ENCODE measurements at places on chromosomes 4 and X.
A peak's percentile ranks its signal among the peaks of the same experiment; 100 is the strongest.

- DNase-seq, result no peak
These were observed 960 bp downstream of the TRPC3 start for GRCh38 chr4:121950680-121951520.

- no peak for DNase-seq
These were observed 21.1 kb upstream of the RHOXF1 start for GRCh38 chrX:120136840-120137239.

DNA sequence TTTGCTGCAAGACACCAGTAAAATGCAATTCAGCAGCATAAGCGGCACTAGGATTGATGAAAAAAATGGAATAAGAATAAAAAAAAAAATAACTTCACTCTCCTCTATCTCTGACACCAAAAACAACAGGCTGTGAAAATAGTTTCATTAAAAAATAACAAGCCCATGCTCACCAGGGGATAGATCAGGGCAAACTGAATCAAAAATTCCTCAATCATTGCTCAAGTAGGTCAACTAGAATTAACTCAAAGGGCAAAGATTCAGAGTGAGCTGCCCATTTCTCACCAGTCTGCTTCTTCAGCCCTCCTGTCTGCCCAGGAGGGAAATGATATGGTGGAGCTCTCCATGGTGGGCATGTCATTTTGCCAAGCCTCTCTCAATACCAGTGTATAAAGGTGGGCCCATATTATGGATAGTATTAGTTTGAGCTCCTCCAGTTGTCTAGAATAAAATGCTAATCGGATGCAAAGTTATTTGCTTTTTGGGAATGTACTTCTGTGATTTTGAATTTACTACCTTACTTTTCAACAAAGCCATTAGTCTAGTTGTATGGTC lies 153.9 kb downstream of the UNC5C start:
- DNase-seq, result no peak

DNA sequence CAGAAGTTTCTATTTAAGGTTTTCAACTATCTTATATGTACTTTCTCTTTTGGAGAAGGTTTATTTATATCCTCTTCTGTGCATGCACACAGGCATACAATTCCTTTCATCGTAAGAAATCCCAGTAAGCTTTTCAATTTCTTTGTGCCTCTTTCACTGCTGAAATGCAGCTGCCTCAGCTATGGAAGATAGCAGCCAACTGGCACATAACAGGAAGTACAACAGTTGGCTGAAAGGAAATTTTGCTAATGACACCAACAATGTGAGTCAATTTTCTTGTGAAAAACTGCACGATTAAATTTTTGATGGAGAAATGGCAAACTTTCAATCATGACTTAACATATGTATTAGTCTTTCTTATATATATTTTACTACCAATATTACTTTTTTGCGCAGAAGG lies 74.5 kb upstream of the PAQR3 start:
- no peak for DNase-seq

GRCh38 chr4:110394871-110395270 lies 81.1 kb upstream of the ENPEP start:
- no peak for DNase-seq

GRCh38 chr4:94409962-94410361 lies 41.8 kb upstream of the PDLIM5 start:
- DNase-seq, result no peak

DNA sequence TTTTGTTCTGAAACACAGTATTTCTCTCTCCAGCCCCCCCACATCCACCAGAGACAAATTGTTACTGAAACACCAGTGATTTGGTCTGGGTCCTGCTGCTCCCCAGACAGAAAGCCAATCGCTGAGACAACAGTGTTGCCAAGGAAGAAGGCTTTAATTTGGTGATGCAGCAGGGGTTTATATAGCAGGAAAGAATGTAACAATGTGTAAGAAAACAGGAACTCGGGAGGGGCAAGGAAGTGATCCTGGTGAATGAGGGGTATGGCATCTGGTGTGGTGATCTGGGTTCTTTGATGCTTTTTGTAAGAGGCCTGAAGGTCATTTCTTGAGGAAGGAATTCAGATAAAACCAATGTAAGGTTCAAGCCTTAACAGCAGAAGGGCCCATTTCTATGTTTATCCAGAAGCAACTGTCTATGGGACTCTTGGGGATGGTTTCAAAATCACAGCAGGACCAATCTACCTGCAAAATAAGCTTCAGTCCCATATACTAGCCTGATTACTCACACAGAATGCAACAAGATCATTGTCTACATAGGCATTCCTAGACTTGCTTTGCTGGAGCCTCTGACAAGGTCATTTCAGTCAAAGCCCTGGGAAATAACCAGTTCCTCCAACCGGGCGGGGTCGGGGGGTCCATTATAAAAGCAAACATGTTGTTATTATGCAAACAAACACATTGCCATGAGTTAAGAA lies 445.2 kb upstream of the ZFP42 start:
- DNase-seq, result no peak

- DNase-seq, result no peak
These were observed 135.5 kb downstream of the PALLD start for GRCh38 chr4:168632301-168632725.

DNA sequence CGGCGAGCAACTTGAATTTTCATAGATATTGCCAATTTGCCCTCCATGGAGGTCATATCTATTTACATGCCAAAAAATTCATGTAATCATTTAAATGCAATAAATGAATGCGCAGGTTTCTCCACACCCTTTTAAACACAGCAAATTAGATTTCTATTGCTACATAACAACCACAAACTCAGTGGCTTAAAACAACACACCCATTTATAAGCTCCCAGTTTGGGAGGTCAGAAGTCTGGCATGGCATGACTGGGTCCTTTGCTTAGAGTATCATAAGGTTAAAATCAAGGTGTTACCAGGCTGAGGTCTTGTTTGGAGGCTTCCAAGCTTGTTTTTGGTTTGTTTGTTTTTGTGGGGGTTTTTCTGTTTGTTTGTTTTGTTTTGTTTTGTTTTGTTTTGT lies 49.9 kb upstream of the NYX start:
- DNase-seq, result no peak

DNA sequence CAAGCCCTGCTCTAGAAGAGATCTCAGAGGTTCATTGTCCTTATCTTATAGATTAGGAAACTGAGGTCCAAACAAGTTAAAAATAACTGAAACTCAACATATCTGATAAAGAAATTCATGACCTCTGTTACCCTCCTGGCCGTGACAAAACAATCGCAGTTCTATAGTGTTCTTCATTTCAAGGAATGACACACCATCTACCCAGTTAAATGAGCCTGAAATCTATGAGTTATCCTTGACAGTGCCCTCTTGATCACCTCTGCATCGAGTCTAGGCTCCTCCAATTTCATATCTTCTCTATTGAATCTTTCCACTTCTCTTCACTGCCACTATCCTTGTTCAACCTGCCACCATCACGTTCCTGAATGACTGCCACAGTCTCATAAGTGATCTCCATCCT lies 325.3 kb upstream of the TEX13C start:
- DNase-seq, result no peak

- DNase-seq, result no peak
These were observed 265.4 kb downstream of the COL25A1 start for GRCh38 chr4:109037026-109037425.

GRCh38 chr4:98614662-98615061 lies 43.7 kb downstream of the TSPAN5 start:
- no peak for DNase-seq

DNA sequence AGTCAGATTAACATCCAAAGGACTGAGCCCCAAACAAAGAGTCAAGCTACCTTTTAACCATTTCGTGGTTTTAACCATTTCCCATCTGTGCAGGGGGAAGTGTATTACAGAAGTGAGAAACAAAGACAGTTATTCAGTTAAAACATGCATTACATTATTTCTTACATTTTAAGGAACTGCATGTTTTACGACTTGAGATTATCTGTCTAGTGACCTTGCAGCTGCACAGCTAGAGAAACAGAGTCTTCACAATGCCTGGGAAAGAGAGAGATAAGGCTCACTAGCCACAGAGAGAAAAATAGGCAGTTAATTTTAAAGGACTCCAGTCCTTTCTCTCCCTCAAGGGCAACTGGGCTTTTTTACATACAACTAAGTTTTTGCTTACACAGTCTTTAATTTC lies 48.7 kb upstream of the KLHL4 start:
- DNase-seq, result no peak

DNA sequence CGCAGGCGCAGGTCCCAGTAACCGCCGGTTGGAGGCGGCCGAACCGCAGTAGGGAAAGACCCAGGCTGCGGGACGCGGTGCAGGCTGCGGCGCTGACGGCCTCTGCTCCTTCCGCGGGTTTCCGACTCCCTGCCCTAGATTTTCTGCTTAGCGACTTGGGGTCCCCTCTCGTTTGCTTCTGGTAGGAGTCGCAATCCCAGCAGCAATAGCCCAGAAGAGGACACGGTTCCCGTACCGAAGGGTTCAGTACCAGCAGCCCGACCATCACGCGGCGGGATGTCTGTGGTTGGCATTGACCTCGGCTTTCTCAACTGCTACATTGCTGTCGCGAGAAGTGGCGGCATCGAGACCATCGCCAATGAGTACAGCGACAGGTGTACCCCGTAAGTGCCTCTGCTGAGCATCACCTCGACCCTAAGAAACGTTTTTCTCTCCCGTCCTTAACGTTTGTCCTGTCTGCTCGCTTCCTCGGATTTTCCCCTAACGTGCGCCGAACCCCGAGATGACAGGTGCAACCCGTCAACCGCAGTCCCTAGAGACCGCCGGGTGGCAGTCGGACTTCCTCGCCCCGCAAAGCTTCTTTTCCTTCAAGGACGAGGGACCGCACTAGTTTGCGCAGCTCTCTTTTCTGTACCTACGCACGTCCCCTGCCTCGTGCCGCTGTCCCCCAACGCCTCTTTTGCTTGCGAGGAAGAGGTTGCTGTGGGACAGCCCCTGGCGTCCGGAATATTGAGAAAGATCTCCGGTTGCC lies at the start of gene HSPA4L:
TSS of gene HSPA4L (plus strand) at position 48 of the 751 bp plus-strand sequence. CDS start at position 277, 229 bp downstream.
- peak; percentile 58 for DNase-seq

DNA sequence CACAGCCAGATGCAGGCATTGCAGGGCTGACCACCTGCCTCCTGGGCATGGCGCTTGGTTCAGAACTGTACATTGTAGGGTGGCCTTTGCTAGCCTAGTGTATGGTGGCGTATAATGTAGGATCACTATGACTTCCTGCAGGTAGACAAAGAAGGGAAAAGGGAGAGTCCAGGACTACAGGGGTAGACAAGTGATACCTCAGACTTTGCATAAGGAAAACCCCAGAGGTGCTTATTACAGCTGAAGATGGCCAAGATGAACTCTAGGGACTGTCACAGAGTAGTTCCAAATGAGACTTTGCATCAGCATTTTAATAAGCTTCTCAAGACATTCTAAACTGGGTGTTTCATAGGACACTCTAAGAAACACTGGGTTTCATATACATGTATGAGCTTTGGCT lies 116.4 kb upstream of the PUDP start:
- DNase-seq, result no peak

DNA sequence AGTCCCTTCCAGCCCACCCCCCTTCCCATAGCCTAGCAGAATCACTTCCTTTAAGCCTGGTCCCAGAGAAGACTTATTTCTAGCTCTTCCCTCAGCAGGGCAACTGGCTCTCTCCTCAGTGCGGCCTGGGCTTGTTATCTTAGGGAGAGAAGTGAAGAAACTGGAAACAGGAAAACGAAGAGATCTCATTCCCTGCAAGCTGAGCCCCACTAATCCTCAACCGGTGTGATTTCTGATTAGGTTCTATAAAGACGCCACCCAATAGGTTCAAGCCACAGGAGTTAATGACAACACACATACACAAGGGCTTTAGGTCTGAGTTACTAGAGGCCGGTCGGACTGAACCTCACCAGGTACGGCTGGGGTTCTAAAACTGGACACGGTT lies 3.2 kb downstream of the GSX2 start:
- DNase-seq, result no peak

GRCh38 chr4:158121161-158121579 lies 51.7 kb downstream of the GASK1B start:
- no peak for DNase-seq

GRCh38 chrX:71195964-71196649 lies 26.9 kb upstream of the GJB1 start:
- no peak for DNase-seq

- no peak for DNase-seq
These were observed 53.4 kb upstream of the PITX2 start for GRCh38 chr4:110676241-110676640.

DNA sequence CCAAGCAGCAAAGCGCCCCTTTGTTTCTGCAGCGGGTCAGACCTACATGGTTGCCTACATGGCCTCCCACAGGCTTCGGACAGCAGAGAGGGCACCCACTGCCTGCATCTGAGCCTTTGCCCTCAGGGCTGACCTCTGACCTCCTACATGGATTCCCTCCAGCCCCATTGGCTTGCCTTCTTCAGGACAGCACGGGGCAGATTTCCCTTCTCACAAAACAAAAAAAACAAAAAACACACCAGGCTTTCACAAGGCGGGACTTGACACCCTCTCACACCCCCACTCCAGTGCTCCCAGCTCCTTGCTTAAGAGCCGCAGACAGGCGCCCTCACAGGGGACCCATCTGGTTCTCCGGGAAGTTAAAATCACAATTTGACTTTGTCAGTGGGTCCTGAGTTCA lies 32.9 kb downstream of the ZFYVE28 start:
- no peak for DNase-seq

- no peak for DNase-seq
These were observed 161.6 kb upstream of the MID1 start for GRCh38 chrX:10781847-10782530.

GRCh38 chr4:27318740-27319139 lies 458.1 kb downstream of the STIM2 start:
- DNase-seq, result no peak

GRCh38 chr4:41644288-41644914 lies 104.1 kb downstream of the PHOX2B start:
- DNase-seq, result peak; percentile 65

DNA sequence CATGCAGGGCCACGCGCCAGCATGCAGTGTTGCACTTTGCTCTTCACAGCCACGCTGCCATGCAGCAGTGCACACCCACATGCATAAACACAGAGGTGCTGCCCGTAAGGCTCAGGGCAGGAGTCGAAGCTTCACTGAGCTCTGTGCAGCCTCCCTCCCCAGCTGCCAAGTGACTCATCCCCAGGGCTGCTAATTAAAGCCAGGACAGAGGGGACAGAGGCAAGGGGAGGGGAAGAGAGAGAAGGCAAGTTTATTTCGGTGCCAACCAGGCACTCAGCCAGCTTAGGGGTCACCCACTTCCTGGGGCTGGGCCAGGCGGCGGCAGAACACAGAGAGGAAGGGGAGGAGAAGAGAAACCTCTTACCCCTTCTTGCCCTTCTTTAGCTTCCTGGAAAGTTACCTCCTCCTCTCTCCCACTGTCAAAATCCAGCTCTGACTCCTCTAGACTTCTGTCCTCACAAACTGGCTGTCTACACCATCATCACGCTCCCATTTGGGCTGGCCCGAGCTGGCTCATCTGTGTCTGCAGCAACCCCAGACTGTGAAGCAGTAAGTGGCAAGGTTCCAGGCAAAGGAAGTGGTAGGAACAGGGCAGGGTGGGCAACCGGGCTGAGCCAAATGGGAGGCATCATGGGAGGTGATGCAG lies 6.2 kb upstream of the IQSEC2 start:
- no peak for DNase-seq

Measured in left renal cortex interstitium (tissue), 4 donors.